ENCODE measurements at places on chromosomes 16 and 17. TPM values are rescaled to one million over a fixed set of nuclear protein-coding genes. Genes with fewer than 3 reads are reported as not detected.

The ZPBP2 gene
- total RNA-seq: not detected

The ACSM2B gene
- total RNA-seq: not detected

The CX3CL1 gene
- total RNA-seq: not detected

The SNX20 gene
- total RNA-seq: 26.6 TPM

The C16orf92 gene
- total RNA-seq: not detected

The TUBD1 gene
- total RNA-seq: 7.3 TPM

The OR4D1 gene
- total RNA-seq: 0.49 TPM

The LAT gene
- 160 TPM for total RNA-seq

DNA sequence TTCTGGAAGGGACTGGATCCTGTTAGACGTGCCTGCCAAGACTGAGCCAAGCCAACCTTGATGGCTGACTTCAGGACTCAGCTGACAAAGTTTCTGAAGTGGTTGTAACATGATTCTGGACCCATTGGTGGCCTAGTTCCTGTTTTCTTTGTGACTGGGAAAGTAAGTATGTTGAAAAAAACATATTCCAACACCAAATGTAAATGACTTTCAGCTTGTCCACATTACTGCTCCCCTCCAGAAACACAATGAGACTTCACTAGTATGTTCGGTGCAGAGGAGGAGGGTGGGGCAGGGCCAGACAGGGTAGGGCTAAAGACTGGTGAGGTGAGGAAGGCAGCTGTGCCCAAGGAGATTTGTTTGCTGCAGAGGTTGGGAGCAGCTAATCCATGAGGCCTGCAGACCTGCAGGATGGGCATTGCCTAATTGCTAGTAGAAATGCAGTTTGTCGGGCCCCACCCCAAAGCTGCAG, 26.4 kb downstream of the NMT1 start:
- no peak for DNase-seq

DNA sequence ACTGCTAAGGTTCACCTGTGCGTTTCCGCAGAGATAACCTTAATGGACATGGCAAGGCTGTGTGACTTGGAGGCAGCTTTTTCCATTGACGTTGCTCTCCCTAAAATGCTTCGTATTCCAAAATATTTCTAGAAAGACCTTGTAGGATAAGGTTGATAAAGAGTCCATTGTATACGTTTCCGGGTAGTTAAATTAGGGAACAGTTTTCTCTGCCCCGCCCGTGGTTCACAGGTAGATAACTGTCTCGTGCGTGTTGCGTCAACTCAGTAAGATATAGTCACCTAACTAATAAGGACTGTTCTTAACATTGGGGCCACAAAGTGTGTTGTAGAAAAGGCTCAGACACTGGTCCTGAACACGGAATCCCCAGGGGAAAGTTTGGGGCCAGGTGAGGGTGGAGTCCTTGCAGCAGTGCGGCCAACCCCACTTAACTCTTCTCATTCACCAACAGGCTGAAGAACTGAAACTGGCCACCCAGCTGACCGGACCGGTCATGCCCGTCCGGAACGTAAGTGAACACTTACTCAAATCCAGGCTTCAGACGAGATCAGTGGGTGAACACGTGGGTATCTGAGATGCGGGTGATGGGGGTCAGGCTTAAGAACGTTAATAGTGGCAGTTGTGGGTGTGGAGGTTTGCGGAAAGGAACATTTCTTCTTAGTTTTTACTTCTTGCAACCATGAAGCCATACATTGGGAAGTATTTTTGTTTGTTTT, 1.6 kb downstream of the RPL13 start:
- DNase-seq: no peak

DNA sequence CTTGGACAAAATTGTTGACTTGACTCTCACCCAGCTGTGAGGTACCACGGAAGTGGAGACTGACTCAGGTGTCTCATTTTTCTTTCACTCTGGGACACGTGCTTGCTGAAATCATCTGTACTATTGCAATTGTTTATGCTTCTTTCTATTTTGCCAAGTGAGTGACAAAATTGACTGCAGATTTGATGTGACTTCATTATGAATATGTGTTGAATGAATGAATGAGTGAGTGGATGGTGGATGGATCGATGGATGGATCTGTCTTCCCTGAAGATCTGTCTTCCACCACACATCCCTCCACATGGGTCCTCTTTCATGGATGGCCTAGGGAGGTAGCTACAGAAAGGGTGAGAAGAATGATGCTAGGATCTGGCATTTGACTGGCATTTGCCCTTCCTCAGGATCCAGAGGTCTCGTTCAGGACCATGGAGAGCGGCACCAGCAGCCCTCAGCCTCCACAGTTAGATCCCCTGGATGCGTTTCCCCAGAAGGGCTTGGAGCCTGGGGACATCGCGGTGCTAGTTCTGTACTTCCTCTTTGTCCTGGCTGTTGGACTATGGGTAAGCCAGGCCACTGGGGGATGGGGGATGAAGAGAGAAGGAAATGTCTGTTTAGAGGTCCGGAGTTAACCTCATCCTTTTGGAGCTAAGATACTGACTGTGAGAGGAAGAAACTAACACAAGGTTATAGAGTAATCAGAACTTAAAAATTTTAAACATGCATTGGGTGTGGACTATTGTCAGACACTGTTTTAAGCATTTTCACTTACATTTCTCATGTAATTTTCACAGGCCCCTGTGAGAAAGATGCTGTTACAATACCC, 12.7 kb downstream of the SLC5A11 start:
- DNase-seq: peak; percentile 45

- no peak for DNase-seq
Observed at GRCh38 chr16:8402981-8403843, 187.1 kb downstream of the TMEM114 start.

GRCh38 chr16:85722128-85722893, 28.6 kb downstream of the C16orf74 start:
- DNase-seq: no peak

DNA sequence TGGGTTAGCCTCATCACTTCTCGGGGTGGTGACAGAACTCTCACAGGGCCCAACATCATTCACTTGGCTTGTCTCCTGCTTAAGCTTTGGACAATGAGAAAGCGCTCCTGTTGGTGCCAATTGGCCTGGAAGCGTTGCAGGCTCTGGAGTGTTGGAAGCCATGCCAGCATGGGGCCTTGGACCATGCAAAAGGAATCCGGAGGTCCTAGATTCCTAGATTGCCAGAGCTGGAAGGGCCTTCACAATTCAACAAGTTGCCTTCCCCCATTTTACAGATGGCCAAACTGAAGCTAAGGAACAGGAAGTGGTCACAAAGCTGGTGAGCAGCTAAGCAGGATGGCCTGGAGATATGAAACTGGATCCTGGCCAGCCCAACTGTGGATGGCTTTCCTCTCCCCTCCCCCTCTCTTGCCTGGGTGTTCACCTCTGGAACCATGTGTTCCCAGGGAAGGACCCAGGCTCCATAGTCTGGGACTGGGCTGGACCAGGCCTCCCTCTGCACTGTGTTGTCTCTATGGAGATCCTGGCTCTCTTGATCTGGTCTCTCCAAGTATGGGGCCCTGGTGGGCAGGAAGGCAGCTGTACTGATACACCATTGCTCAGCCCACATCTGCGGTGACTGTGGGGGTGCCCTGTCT, 6.0 kb upstream of the IGFBP4 start:
- DNase-seq: no peak

DNA sequence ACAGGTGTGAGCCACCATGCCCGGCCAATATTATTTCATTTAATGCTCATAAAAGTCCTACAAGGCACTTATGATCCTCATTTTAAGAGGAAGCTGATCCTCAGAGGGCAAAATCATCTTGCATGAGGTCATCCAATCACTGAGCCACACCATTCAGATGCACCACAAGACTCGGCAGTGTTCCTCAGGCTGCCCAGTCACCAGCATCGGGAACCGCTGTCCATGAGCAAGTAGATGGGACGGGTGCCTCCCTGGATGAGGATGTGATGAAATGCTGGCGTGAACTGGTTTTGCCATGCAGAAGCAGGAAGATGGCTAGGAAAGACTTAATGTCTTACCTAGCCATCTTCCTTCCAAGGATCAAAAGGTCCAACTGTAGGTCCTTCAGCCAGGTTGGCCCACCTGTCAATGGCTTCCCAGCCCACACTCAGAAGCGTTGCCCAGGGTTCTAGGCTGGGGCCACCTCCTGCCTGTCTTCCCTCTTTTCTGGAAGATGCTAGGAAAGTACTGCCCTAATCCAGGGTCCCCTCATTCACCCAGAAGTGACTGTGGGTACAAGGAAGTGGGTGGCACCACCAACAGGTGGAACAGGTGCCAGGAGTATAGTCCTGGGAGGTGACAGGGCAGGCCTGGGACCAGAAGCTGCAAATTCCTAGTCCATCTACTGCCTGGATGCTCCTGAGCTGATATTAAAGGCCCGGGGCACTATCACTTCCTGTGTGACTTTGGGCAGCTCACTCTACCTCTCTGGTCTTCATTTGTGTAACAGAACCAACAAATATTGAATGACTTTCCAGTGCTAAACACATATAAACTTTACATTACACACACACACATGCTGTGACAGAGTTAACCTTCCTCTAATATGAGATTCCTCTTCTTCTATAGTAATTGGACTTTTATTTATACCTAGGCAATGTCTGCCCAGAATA, 32.2 kb upstream of the CRYBA1 start:
- DNase-seq: no peak

DNA sequence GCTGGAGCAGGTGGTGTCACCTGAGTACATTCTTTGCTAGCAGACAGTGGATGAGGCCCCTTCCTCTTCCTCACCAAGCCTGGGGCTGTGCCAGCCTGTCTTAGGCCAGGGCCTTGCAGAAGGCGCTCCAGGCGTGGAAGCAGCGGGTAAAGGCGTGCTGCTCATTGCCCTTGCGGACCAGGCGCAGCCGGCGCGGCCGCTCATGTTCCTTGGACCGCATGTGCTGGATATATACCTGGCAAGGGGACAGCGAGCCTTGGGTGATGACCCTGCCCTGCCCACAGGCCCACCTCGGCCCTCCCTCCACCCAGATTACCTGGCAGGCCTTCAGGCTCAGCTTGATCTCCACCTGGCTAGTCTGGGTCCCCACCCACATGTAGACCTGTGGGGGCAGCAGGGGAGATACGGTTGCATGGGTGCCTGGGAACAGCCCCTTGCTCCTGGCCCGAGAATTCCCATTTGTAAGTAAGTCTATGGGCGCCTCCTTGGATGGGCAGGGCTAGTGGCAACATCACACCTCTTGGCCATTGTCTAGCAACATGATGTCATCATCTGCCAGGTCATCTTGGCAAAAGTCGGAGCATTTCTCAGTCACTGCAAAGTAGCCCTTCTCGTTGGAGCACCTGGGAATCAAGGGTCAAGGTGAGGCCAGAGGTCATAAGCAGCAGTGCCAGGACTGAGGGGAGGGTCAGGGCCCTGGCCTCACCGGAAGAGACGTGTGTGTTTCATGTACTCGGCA, 13.3 kb downstream of the FLII start:
- DNase-seq: no peak

DNA sequence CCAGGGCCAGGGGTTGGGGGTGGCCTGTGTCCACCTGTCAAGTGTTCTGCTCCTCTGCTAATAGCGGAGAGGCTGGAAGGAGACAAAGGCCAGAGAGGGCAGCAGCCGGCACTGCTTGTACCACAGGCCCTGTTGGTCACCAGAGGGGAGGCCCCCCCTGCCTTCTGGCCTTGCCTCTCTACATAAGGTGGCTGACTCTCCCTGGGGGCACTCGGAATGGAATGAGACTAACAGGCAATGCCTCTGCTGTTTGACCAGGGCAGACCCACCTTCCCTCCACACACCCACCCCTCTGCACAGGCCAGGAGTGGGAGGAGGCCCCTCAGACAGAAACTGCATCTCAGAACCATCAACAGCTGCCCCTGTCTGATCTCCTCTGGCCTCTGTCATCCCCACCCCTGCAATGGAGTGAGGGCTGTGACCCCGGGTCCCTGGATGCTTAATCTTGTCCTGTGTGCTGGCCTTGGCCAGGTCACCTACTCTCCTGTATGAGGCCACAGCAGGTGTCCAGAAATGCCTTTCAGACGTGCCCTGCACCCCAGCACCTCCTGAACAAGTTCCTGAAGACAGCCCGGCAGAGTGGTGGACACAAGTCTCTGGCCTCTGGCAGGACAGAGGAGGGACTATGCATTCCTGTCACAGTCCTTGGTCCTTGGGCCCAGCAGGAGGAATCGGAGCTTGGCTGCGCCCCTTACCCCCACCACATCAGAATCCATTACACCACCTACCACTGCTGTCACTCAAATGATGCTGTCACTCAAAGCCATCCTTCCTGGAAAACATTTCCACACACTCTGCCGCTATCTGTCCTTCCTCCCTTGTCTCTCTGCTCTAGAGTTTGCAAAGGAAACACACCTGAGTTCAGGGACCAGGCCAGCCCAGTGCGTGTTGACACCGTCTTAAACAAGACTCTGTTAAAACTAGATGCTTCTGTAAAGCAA, 107.5 kb upstream of the ZNF750 start:
- no peak for DNase-seq

- DNase-seq: peak; percentile 30
Observed at GRCh38 chr17:48483471-48484131, 47.2 kb downstream of the HOXB1 start.

- DNase-seq: no peak
Observed at GRCh38 chr17:62998665-62999393, 32.8 kb downstream of the TANC2 start.

- DNase-seq: no peak
Observed at GRCh38 chr17:44989552-44990138, 21.5 kb upstream of the C1QL1 start.

GRCh38 chr17:48055531-48056245, 7.5 kb downstream of the NFE2L1 start:
- DNase-seq: no peak

DNA sequence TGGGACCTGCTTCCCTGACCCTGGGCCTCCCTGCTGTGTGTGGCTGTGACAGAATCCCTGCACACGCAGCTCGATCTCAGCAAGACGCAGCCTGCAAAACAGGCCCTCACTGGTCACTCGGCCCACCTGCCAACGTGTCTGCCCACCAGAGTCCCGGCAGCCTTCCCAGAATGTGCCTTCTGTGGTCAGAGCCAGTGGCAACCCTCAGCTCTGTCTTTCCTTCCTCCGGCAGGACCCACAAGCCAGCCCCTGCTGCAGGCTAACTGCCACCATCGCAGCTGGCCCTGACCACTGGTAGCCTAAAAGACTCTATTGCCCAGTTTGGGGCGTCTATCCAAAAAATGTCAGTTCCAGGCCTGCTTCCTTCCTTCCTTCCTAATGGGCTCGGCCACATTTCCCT, 83.2 kb downstream of the LITAF start:
- no peak for DNase-seq

DNA sequence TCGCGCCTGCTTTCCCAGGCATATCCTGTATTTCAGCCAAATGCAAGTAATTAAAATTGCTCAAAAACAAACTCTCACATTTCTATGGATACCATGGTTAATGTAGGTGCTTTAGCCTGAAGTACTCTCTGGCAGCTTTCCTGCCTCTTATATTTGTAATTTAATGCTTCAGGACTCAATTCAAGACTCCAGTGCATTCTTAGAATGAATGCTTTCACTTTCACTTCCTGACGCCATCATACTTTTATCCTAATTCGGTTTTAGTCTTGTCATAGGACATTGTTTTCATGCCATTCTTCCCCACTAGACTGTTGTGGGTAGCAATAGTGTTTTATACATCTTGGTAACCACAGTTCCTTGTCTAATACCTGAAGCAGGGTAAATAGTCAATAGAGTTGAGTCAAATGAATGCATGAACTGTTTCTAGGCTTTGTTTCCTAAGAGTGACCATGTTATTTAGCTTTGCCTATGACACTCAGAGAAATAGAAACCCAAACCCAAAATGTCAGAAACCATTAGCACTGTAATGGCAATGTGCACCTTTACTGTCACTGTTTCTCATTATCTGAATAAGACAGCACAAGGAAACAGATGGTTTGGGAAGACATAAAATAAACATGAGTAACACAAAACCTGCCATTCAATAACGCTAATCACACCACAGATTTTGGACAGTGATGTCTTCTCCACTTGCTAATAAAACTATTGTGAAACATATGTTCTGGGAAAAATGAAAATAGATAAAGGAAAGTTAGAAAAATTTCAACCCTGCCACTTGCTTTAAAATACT, 705.5 kb downstream of the CDH11 start:
- no peak for DNase-seq

GRCh38 chr17:76458580-76459490, 5.9 kb upstream of the UBE2O start:
- DNase-seq: no peak

Data from CD4-positive, alpha-beta T cell (primary cell).